ENCODE measurements at places on chromosomes 12 and 14. TPM values are rescaled to one million over a fixed set of nuclear protein-coding genes. Genes with fewer than 3 reads are reported as not detected.

The PROX2 gene
- total RNA-seq: not detected

The SCN8A gene
- total RNA-seq: 14.0 TPM

The KCNC2 gene
- 0.37 TPM for total RNA-seq

The C1S gene
- 168 TPM for total RNA-seq

The AMDHD1 gene
- not detected for total RNA-seq

The TEX22 gene
- total RNA-seq: not detected

The CCDC184 gene
- 0.89 TPM for total RNA-seq

The LHX5 gene
- 0.45 TPM for total RNA-seq

The STRAP gene
- total RNA-seq: 197 TPM

The TTC9 gene
- total RNA-seq: 3.6 TPM

GRCh38 chr12:65814038-65814437 lies 10.2 kb upstream of the HMGA2 start:
- DNase-seq: no peak

- no peak for DNase-seq
Observed at GRCh38 chr14:81433378-81433777, 33.3 kb upstream of the STON2 start.

GRCh38 chr12:46908236-46908935 lies 82.6 kb upstream of the SLC38A4 start:
- no peak for DNase-seq

DNA sequence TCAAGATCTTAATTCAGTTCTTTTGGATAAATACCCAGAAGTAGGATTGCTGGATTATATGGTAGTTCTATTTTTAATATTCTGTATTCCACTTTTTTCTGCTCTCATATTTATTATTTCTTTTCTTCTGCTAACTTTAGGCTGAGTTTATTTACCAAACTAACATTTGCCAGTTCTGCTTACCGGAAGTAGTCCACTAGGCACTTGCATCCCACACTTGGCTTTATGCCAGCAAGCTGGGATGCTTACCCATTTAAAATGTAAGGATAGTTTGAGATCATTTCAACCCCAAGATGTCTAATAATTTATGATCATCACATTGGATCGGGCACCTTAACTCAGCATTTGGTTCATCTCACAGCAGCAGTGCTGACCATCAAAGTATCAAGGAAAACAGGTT lies 96.8 kb downstream of the PIK3C2G start:
- no peak for DNase-seq

DNA sequence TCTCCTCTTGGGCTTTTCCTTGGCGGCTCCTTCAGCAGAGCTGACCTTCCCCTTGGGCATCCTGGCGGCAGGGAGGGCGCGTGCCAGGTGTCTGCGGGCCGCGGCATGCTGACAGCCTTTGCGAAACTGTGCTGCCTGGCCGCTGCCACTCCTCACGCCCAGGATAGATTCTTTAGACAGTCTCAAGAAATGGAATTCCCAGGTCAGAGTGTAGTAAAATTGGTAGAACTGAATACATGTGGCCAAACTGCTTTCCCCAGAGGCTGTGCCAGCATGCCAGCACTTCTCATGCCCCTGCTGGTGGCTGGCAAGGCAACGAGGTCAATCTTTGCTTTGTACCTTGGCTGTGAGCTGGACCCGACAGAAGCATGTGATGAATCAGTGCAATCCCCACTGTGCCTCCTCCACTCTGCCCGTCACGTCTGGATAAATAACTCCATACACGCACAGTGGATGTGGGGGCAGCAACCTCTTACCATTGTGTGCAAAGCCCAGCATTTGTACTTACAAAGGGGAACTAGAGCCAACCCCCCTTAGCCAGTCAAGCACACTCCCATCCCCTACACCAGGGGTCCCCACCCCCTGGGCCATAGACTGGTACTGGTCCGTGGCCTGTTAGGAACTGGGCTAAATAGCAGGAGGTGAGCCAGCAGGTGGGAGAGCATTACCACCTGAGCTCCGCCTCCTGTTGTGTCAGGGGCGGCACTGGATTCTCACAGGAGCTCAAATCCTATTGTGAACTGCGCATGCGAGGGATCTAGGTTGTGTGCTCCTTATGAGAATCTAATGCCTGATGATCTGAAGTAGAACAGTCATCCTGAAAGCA lies 90.9 kb downstream of the ACTN1 start:
- no peak for DNase-seq

GRCh38 chr14:100076606-100077005 lies 11.4 kb downstream of the EVL start:
- DNase-seq: no peak

DNA sequence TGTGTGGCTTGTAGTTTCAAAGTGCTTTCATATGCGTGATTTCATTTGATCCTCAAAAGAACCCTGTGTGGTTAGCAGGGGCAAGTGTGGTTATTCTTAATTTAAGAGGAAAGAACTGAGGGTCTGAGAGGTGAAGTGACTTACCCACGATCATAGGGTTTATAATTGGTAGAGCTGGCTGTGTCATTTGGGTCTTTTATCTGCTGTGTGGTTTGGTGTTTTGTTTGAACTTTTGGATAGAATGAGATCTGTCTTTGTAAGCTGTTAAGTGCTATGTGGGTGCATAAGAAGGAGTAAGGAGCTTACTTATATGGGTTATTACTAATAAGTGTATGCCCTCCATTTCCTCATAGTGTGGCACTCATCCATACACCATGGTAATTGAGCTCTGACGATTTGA lies 190.0 kb downstream of the CACNA1C start:
- no peak for DNase-seq

DNA sequence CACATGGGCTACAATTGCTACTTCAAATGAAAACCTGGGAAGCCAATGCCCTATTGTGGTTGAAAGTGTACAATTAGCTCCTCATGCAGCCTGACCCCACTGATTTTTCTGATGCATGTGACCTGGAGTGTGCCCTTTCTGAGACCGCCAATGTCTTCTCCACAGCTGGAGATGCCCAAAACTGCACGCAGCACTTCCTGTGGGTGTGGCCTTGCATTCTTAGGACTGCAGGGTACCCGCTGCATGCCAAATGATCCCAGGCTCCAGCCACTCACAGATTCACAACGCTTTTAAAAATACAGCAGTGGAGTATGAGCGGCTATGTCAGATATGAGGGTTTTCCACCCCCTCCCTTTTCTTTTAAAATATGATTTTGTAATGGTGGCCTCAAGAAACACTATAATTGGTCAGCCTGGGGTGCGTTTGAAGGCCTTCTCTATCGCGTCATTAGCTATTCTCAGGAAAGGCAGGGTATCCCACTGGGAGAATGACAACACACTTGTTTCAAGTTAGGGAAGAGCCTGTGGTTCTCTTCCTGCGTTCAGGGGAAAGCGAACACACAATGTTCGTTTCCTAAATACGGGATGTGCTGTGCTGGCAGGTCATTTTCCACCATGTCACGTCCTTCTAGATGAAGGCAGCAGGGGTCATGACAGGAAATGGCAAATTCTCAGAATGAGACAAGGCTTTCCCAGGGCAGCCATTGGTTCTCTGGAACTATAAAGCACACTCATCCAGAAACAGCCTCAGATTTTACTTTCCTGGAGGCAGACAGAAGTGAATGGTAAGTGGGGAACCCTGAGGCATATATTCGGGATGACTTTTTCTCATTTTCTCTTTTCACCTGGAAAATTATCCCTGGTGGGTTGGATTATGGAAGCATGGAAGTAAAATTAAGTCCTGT lies at the start of gene APOLD1:
APOLD1 (plus strand) TSS at position 749 of the 904 bp plus-strand sequence; CDS start at position 782, 33 bp downstream.
- no peak for DNase-seq

- DNase-seq: peak; percentile 37
Observed at GRCh38 chr14:92310776-92311375, 12.1 kb upstream of the SLC24A4 start.

DNA sequence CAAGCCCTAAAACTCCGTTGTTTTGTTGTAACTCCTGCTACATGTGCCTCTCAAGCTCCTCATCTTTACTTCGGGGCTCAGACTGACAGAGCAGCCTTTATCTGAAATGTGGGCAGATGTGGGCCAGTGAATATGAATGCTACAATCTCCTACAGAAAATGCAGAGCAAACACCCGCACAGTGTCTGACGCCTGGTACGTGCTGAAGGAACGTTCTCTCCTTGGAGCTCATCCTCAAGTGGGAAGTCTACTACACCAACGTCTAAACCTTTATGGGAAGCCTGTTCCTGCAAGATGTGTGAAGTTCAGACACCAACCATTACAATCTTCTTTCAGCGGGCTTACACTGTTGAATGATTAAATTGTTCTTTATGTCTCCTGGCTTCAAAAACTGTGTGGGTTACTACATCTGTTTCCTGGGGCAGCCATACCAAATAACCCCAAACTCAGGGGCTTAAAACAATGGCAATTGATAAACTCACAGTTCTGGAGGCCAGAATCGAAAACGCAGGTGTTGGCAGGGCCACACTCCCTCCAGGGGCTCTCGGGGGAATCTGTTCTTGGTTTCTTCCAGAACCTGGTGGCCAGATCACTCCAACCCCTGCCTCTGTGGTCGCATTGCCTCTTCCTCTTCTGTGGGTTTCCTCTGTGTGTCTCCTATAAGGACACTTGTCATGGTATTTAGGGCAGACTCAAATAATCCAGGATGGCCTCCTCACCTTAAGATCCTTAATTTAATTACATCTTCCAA lies 179.7 kb upstream of the PLXNC1 start:
- no peak for DNase-seq

- no peak for DNase-seq
Observed at GRCh38 chr12:119989361-119989730, 310 bp downstream of the BICDL1 start.

DNA sequence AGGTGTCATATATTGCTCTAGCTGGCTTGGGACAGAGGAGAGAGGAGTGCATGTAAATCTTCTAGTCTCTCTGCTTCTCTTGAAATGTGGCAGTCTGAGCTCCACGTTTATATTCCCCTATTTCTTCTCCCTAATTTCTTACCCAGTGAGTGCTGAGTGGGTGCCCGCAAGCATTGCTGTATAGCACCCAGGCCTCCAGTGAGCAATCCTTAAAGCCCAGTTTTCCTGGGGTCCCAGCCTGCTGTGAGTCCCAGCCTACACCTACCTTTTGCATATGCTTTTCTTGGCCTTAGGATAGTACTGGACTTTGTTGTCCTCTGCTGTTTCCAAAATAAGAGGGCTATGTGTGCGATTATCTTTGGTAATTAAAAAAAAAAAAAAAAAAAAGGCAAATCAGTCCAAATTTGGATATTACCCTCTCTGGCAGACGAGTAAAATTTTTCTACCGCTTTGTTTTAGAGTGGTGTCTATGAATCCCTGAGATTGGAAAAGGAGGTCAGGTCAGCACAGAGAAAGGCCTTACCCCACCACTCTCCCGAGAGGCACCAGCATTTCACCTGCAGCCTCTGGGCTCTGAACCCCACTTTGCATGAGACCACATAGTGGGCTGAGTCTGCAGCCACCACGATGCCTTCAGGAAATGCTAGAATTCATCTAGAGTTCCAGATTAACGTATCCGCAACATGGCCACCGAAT lies 1.1 kb downstream of the MGST1 start:
- no peak for DNase-seq

- no peak for DNase-seq
Observed at GRCh38 chr12:5480938-5481303, 49.0 kb downstream of the NTF3 start.

GRCh38 chr14:68312300-68312699 lies 480.6 kb downstream of the ZFP36L1 start:
- no peak for DNase-seq

- DNase-seq: no peak
Observed at GRCh38 chr12:91663310-91663709, 480.7 kb upstream of the DCN start.

DNA sequence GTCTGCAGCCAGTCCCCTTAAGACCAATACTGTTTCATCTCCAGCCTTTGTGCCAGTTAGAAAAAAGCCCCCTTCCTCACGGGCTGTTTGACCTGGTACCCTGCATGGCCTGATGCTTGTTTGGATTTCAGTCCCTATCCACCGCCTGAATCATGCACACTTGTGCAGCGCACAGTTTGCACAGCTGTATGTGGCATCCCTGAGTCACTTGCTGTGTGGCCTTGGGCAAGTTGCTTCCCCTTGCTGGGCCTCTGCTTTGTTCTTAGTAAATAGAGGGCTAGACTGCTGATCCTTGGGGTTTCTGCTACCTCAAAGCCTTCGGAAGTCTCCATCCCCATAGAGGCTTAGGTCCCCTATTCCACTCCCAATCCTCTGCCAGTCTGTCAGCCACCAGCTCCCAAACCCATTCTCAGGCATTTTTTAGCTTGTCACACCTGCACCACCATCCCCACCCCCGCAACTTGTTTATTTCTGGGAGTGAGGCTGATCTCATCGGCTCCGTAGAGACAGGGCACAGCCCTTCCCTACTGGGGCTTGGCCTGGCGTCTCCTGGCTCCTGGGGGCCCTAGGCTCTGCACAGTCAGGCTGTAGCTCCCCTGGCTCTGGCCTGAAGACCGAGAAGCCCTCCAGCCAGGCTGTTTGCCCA lies 8.8 kb downstream of the KRT80 start:
- peak; percentile 62 for DNase-seq

- DNase-seq: no peak
Observed at GRCh38 chr12:24845615-24846014, 103.3 kb downstream of the BCAT1 start.

GRCh38 chr12:7346551-7347225 lies 42.8 kb downstream of the ACSM4 start:
- no peak for DNase-seq

DNA sequence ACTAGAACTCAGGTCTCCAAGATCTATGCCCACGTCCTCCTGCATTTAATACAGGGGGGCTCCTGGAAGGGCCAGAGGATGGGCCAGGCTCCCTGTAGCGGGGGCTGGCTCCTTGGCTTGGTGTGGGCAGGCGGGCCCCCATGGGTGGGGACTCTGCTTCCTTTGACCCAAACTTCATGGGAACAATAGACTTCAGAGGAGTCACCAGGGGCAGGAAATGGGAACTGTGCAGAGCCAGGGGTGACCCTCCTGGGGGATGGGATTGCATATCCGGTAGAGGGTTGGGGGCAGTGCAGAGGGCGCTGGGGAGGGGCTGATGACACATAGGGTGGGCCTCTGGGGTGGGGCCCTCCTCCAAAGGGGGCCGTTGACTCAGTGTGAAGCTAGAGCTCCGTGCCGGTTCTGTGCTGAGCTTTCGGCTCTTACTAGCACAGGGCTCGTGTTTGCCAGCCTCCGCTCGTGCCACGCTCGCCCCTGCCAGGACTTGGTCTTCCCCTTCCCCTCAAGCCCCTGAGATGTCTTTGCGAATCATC lies 4.6 kb downstream of the TEAD4 start:
- DNase-seq: no peak

GRCh38 chr14:89654998-89655397 lies 238.0 kb upstream of the FOXN3 start:
- no peak for DNase-seq

Data from stomach (tissue), 19 donors.